KBM-7 (cell line): ENCODE measurements at places on chromosomes 13 and 19.
A peak's percentile ranks its signal among the peaks of the same experiment; 100 is the strongest.

DNA sequence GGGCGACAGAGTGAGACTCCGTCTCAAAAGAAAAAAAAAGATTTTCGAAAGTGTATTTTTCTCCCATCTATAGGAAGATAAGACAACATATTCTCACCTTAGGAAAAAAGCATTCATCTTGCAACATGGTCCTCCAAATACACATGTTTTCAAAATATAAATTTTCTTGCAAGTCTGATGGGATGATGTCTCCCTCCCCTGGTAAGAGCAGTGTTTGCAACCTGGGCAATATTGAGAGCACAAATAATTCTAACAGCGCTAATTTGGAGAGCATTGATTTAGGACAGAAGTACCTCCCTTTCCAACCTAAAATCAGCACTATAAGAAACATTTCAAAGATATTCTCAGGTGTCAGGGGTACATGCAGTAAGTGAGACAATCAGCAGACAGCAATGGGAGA lies 61.0 kb upstream of the SHISA2 start:
- no peak for DNase-seq

GRCh38 chr19:10104665-10105508 lies 1.3 kb upstream of the PPAN start:
- peak; percentile 91 for DNase-seq

DNA sequence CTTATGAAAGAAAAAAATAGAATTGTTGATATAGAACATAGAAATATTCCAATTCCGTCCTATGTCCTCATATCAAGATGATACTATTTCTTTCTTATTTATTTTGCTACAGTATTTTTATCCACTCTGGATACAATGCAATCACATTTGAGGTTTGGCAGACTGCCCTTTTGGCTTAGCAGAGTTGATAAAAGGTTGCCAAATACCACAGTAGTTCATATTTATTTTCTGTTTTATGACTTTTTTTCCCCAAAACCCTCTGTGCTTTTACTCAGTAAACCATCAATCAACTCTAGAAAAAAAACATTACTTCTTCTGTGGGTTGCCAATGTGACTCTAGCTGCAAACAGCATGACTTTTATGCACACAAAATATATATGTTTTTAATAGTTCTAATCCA lies 424.5 kb downstream of the PCDH9 start:
- DNase-seq, result no peak

DNA sequence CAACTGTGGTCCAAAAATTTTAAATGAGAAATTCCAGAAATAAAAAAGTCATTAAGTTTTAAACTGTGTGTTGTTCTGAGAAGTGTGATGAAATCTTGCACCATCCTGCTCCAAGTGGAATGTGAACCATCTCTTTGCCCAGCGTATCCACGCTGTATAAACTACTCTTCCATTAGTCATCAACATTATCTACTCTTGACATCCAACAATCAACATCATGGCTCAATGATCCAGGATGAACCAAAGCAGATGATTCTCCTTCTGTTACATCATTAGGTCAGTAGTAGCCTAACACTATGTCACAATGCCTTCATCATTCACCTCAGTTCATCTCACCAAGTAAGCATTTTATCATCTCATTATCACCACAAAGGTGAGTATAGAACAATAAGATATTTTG lies 55.3 kb downstream of the SUCLA2 start:
- DNase-seq, result no peak

DNA sequence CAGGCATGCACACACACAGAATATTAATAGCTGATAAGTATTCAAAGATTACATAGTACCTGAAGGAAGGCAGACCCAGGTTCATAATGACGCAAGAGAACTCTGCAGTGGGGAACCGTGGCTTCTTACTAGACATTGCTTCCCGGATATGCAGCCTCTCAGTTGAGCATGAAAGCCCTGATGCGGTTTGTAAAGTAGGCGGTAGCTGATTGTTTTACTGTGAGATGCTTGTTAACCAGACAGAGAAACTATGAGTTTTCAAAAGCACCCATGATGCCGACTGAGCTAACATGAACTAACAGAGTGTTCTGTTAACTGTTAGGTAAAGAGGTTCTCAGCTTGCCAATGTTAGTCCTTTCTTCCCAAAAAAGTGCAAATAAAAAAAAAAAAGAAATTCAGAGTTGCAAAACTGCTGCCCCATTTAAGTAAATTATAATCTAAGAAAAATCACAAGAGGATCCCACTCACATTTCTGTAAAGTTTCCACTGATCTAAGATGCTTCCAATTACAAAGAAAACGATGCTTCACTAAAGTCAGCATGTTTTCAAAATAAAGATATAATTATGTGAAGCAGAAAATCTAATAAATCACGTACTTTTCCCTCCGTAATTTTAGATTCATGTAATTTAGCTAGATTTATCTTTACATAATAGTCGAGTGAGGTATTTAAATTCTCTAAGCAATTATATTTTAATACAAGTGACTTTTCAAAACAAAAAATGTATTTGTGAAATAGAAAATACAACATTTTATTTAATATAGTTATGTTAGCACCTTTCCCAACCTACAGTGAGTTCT lies 2.2 kb downstream of the FLT1 start:
- DNase-seq, result no peak

DNA sequence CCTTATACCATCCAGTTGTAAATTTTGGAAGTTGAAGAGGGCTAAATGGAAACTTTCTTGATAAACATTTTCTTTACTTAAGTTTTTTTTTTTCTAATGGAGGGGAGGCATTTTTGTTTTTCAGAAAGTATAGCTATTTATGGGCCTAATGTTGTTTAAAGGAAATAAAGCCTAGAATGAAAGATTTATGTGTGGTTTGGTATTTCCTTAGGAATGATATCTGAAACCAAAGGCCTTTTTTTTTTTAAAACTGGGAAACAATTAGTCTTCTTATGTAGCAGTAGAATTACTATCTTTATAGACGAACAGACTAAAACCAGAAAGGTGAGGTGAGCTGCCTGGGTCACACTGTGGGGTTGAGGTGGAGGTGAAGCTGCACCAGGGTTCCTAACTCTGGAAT lies 80.1 kb downstream of the ESD start:
- no peak for DNase-seq

DNA sequence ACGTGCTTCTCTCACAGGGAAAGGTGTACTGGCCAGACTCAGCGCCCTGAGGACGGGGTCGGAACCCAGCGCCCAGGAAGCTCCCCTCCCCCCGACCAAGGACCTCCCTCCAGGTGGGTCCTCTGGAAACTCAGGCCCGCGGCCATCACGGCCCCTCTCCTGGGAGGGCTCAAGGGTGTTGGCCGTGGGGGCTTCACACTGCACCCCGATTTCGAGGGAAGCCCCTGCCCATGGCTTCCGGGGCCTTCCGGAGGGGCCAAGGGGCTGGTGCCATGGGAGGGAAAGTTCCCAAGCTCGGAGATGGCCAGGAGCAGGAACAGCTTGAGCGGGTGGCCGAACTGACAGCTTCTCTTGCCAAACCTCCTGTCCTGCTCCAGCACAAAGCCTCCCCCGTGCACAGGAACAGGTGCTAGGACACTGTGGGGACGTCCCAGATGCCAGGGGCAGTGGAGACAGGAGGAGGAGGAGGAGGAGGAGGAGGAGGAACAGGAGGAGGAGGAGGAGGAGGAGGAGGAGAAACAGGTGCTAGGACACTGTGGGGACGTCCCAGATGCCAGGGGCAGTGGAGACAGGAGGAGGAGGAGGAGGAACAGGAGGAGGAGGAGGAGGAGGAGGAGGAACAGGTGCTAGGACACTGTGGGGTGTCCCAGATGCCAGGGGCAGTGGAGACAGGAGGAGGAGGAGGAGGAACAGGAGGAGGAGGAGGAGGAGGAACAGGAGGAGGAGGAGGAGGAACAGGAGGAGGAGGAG lies 10.0 kb downstream of the SBNO2 start:
- no peak for DNase-seq

- no peak for DNase-seq
Measured at GRCh38 chr13:35700671-35701070, 224.2 kb upstream of the MAB21L1 start.

DNA sequence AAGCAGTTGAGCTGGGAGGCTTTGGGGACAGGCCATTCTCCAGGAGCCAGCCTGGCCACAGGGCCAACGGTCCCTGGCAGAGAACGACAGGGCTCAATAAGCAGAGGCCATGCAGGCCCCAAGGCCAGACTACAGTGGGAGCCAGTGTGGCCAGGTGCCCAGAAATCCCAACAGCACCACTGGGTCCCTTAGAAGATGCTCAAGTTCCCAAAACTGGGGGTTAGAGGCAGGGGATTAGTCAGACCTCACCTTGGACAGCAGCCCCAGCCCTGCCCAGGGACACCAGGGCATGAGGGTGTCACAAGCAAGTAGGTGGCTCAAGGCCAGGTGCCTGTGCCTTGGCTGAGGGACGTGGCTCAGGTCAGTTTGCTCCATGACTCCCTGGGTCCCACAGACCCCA lies 12.8 kb downstream of the SCGB2B2 start:
- DNase-seq, result no peak

- no peak for DNase-seq
Measured at GRCh38 chr13:70945506-70945905, 837.3 kb upstream of the KLHL1 start.

DNA sequence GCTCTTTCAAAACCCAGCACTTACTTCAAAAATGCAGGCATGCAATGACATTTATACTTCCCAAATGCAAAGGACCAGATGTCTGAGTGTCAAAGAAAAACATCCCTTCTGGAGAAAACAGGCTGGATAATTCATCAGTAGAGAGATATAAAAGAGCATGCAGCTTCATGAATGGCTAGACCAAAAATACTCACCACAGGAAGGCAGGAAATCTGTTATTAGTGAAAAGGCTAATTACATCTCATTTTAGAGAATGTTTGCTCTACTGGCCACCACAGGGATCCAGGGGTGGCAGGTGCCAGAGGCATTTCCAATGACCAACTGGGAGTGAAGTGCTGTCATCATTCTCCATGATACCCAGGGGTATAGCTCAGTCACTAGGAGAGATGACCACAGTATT lies 106.5 kb downstream of the LHFPL6 start:
- DNase-seq, result no peak

GRCh38 chr19:10514211-10515145 lies 2.8 kb downstream of the S1PR5 start:
- DNase-seq, result no peak

DNA sequence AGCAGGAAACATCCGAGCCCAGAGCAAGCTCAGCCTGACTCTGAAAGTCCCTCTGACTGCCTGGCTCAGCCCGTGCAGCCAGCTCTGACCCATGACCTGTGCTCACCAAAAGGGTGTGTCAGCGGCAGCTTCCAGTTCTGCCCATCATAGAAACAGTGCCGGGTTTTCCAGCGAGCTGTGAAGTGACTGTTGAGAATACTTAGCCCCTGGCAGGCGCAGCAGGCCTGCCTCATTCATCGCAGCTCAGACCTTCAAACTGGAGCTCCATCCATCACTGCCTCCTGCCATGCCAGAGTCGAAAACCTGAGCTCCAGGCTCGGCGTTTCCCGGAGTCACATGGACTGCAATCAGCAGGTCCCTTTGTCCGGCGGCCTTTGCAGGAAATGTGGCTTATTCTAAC lies 16.3 kb upstream of the GSX1 start:
- DNase-seq, result no peak

GRCh38 chr13:77861741-77862140 lies 56.9 kb downstream of the EDNRB start:
- no peak for DNase-seq

DNA sequence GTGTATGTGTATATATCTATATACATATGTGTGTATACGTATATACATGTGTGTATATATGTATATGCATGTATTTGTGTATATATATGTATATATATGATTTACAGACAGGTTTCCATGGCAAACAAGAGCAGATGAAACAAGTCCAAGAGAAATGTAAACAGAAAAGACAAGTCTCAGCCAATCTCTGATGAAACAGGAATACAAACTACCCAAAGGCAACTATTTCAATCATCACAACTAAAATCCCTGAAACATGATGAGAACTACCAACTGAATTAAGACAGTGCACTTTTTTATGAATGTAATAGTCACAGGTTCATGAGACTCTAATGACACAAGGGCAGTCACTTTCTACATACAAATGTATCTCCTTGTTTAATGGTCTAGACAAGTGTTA lies 140.2 kb downstream of the TNFRSF19 start:
- no peak for DNase-seq

DNA sequence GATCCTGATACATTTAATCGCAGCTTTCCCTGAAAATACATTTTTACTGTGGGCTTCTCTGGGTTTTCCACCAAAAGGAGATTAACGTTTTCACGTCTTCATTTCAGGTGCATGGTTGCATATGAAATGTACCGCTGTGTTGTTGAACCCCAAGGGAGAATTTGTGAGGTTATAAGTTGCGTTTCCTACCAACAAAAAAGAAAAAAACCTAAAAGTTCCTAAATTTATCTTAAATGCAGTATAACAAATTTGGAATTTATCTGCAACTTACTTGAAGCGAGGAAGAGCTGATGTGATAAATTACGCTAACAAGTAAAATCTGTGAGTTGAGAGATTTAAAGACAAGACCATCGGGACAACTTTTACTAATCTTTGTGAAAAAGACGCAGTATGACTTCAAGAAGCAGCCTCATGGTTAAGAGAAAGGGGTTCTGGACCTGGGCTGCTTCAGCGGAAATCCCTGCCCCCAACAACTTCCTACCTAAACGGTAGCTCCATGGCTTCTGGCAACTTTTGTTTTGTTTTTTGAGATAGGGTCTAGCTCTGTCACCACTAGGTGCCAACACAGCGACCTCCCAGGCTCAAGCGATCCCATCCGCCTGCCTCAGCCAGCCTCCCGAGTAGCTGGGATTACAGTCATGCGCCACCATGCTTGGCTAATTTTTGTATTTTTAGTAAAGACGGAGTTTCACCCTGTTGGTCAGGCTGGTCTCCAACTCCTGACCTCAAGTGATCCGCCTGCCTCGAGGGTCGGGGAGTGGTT lies 958 bp upstream of the OBI1 start:
- no peak for DNase-seq

GRCh38 chr19:2455851-2456570 lies 748 bp downstream of the LMNB2 start:
- no peak for DNase-seq

DNA sequence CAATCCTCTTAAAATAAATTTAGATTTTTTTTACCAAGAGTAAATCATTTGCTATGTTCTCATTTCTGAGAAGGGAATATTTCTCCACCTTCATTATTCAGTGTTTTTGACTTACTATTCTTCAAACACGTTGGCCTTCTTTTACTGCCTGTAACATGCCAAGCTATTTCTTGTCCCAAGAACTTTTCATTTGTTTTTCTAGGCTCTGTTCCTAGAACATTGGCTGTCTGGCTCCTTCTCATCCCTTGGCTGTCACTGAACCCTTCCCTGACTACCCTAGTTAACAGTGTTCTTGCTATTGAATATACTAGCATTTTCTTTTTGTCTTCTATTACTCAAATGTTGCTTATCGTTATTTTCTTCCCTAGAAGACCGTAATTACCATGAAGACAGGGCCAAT lies 248.1 kb downstream of the ITGBL1 start:
- DNase-seq, result no peak

- DNase-seq, result peak; percentile 27
Measured at GRCh38 chr13:77184455-77184854, 142.4 kb downstream of the MYCBP2 start.
